ENCODE measurements at places on chromosomes 2 and 18.

- no peak for DNase-seq
Measured at GRCh38 chr2:61220768-61221167, 58.8 kb downstream of the C2orf74 start.

- DNase-seq: no peak
Measured at GRCh38 chr2:55672630-55673029, 21.0 kb downstream of the PNPT1 start.

GRCh38 chr2:240196716-240197461 is 56.4 kb upstream of the OTOS start:
- DNase-seq: no peak

DNA sequence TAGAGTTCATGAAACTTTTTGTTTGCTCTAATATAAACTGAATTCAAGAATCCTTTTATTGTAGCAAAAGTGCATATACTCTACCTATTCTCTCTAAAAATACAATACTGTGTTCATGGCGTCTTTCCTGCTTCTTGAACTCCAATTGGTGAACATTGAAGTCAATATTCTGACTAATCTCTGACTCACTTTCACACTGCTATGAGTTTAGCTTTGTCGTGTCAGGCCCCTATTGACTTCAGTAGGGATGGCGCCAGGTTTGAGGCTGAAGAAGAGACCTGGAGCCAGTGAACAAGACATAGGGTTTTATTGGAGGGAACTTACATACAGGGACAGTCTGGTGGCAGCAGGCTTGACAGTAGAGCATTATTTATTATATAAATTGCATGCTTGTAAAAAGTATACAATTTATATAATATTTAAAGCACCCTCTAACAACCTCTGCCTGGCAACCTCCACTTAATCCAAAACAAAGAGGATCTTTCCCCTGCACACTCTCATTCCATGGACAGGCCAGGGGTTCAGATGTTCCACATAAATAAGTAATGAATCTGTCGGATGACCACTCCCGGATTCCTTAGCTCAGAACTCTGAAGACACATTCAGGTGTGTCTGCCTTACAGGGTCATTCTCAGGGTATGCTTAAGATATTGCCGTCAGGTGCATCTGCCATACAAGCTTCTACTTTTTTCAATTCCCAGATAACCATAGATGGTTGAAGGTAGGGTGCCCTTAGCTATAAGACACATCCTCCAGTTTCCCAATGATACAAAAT is 141.0 kb downstream of the CERS6 start:
- DNase-seq: peak; percentile 20

DNA sequence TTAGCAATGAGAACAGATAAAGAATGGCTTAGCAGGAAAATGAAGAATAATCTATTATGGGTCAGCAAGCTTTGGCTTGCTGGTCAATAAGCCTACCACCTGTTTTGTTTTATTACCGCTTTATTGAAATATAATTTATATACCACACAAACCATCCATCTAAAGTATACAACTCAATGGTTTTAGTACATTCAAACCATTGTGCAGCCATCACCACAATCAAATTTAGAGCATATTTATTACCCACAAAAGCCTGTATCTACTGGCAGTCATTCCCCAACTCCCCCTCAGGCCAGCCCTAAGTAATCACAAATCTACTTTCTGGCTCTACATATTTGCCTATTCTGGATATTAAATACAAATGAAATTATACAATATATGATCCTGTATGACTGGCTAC is 17.2 kb downstream of the PPP3R1 start:
- no peak for DNase-seq

GRCh38 chr2:25215948-25216679 is 47.7 kb upstream of the POMC start:
- DNase-seq: no peak

DNA sequence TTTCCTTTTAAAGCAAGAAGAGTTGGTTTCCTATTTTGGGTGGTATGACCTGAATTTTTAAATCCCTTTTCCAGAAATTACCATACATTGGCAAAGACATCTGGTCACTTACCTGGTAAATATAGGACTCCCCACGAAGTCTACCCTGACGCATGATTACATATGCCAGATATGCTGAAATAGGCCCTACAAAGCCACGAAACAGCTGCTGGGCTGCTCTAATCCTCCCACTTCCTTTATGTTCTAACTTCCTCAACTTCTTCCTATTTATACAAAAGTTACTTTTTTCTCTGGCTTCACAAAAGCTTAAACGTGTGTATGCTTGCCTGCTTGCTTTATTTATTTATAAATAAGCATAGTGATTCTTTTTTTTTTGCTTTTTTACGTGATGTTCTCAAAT is 186.0 kb upstream of the EPHA4 start:
- DNase-seq: no peak

DNA sequence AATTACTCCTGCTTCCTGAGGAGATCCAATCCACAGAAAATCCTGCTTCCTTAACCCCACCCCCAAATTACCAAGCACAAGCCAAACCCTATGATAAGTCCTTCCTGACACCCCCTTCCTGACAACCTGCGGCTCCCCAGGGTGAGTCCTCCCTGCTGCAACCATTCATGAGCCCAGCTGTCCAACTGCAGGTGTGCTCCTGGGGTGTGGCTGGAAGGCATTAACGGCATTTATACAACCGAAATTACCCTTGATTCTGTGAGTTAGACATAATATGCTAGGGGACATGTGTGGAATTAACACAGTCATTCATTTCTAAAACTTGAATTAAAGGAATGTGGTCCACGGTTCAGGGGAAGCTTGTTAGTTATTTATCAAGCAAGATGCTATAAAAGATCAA is 119.0 kb upstream of the ALKAL2 start:
- DNase-seq: no peak

Data from ACHN (cell line).